Retina (tissue), 1 donor: ENCODE measurements at places on chromosomes 5 and 9.

GRCh38 chr9:83669067-83669466 lies 38.7 kb downstream of the UBQLN1 start:
- no peak for DNase-seq

- DNase-seq: no peak
Measured at GRCh38 chr9:3471883-3472282, 53.9 kb downstream of the RFX3 start.

- no peak for DNase-seq
Measured at GRCh38 chr5:150335778-150336177, 21.7 kb upstream of the TCOF1 start.

- DNase-seq: no peak
Measured at GRCh38 chr9:138117101-138117750, 239.6 kb downstream of the CACNA1B start.

- peak; percentile 71 for DNase-seq
Measured at GRCh38 chr5:154479160-154479943, 1.3 kb upstream of the HAND1 start.

DNA sequence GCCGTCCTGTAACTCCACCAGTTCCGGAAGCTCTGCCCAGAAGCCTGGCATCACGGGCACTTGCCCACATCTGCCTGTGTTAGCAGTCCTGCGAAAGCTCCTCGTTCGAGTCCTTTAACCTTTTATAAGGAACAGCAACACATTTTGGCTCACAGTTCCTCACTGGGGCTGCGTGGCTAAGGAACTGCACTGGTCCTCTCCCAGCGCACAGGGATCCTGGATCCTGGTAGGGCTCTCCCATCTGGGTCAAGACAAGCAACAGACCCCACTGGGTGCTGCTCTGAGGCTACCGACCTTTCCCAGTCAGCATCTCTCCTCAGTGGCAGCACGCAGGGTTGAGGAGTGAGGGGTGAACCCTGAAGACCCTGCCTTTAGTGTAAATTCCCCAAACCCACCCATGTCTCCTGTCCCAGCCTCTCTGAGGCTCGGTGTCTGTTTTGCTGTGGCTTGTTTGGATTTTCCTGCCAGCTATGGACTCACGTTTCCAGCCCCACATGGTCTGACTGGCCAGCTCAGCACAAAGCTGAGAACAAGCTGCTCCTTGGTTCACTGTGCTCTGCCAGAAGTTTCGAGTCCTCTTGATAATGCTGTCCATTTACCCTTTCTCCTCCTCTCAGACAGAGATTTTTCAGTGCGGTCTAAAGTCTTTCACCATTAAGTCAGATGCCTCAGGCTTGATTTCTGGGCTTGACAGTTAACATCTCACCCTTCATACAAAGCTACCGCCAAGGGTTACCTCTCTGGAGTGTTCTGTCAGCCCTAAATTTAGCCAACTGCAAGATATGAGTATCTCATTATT lies 80.0 kb downstream of the AK8 start:
- DNase-seq: no peak

DNA sequence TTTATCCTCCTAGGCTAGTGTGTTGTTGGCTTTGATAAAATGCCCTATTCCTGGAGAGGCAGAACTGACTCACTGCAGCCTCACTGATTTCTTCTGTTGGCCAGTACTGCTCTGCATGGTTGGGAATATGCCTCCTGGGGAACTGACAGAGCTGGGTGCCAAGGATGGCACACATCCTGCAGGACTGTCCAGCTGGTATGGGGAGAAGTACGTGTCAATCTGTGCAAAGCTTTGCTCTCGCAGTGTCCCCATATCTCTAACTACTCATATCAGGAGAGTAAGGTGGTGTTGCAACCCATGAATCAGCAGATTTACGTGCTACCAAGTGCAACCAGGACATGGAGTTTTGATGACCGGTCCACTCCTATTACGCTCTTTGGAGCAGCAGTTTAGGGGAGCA lies 74.7 kb downstream of the TEK start:
- no peak for DNase-seq

DNA sequence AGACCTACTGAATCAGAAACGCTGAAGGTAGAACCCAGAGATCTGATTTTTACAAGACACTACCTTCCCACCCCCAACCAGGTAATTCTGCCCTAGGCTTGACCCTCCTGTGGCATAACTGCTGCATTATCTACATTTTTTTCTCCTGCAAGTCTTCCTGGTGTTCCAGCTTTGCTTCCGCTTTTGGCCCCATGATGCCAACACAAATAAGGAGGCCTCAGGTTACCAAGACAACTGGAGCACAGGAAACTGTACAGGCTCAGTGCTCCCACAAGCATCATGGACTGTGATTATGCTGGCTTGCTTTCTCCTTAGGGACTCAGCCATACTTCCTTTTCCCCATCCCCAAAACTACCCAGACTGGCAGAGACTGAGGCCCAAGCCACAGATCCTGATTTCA lies 6.6 kb upstream of the MSMP start:
- no peak for DNase-seq

DNA sequence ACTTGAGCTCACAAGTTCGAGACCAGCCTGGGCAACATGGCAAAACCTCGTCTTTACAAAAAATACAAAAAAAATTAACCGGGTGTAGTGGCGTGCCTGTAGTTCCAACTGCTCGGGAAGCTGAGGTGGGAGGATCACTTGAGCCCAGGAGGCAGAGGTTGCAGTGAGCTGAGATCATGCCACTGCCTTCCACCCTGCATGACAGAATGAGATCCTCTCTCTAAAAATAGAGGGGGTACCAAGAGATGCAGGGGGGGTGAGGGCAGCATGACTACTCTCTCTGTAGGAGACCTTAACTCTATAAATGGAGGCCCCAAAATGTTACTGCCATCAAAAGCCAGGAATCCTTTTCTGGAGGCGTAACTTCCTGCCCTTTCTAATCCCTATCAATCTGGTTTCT lies 243.9 kb downstream of the DOCK8 start:
- no peak for DNase-seq

DNA sequence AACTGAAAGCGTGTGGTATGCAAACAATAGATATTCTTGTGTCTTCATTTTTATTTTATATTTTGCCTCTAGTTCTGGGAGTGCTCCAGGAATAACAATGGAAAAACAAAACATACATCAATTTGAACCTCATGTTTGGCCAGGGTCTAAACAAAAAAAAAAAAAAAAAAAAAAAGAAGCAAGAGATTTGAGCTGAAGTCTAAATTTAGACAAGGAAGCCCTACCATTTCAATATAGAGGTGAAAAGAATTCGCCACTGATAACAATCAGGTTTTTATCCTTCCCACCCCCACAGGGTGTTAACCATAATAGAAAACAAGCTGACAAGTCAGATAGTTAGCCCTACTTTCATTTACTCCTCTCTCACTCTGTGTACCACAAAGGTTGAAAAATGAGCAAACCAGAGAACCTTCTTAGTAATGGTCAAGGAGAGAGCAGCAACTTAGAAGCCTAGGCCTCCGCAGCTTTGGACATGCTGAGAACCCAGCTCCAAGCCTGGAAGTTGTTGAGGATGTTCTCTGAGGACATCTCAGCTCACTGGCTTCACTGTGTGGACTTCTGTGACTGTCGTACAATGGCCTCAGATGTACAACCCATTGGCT lies 118.2 kb upstream of the HMHB1 start:
- no peak for DNase-seq

DNA sequence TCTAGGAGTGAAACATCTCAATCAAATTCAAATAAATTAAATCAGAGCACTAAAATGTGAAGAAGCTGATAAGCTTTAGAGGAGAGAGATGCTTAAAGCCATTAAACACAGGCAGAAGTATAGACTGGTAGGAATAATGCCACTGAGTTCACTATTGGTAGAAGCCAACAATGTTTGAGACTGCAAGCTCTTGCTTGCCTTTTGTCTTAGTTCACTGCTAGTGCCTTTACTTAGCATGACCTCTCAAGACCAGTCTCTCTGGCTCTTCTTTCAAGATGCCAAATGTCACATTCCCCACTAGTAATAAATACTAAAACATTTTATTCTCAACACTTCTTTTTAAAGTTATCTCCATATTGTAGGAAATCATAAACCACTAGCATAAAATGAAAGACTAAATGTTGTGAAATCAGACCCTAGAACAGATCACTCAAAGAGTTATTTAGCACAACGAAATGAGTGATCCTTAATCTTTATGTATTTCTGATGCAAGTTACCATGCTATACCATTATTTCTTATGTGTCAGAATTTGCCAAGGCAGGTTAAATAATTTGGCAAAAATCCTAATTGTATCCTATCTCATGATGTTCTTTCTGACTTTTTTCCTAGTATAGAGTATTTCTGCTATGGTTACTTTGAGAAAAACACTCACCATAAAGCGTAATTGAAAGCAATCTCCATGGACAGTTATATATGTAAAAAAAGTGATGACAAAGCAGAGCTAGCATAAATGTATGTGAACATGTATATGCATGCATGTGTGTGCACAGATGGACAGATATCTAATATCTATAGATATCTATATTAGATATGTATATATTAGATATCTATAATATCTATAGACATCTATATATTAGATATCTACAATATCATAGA lies 57.5 kb downstream of the PJA2 start:
- DNase-seq: no peak

DNA sequence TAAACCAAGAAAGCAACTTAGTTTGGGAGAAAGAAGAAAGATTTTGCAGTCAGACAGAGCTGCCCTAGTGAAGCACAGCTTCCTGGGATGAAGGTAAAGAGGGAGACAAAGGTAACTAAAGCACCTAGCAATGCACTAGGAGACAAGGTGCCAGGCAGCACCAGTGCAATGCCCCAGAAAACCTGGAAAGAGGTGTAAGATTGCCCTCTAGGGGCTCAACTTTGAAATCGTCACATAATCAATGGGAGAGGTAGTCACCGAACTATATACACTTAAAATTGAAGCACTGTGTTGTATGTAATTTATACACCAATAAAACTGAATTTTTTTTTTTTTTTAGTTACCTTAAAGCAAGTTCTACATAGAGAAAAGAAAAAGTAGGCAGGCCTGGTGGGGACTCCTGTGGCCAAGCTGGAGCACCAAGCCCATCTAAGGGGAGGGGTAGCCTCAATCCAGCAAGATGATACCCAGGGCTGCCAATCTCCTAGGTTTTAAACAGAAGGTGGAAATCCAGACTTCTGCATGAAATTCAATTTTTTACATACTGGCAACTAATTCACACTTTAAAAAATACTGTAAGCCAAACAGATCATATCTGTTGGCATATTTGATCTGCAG lies 48.2 kb downstream of the CDK5RAP2 start:
- no peak for DNase-seq

DNA sequence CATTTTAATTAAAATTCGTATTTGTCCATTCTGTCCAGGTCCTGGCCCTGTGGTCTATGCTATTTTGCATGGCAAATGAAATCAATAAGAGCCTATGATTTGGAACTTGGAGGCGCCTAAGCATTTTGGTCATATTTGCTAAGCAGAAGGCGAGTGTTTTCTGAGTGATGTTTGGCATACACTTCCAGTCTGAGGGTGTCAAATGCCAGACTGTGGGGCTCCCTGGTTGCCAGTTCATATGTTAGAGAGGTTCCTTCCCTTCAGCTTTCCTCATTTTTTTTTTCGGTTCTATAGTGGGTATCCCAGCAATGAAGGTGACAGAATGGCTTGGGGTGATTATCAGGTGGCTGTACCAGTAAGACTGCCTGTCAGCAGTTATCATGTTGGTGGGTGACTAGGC lies 1007.8 kb upstream of the WWC1 start:
- no peak for DNase-seq

- DNase-seq: no peak
Measured at GRCh38 chr5:52481201-52481600, 306.5 kb upstream of the ITGA1 start.

DNA sequence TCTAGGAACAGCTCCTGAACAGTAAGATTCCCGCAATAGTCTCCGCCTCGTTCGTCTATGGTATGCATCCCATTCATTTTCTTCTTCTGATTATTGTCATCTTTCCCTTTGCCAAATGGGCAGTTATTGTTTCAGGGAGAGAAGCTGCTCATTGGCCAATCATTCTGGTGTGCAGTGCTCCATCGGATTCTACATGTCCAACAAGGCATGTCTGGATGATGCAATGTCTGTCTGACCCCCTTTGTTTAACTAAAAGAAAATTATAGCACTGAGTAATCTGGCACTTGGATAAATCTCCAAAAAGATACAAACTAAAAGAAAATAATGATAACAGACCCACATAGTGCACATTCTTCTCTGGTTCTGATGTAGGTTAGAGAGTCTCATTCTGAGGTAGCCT lies 515.6 kb upstream of the DMAC1 start:
- DNase-seq: no peak

DNA sequence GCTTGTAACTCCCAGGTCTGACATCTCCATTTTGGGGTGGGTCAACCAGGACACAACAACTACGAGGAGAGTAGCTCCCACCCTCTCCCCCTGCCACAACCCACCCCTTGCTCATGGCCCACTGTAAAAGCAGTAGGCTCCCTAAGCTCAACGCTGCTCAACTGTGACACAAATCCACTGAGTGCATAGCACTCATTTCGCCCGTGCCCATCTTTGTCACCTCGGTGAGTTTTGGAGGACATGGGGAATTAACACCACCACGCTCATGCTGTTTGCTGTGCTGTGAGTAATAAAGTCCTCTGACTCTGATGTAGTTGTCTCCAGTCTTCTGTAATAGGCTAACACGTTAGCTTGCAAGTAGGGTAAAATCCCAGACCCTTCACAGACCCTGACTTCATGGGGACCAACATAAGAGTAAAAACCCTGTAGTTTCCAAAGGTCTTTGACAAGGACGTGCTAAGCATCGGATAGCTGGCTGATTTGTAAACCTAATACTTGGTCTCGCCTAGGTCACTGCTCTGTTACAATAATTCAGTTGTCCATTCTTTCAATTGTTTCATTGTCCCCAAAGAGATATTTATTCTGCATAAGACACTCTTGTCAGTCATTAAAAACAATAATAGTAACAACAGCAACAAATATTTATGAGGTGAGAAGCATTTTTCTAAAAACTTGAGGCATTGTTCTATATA lies 7.7 kb downstream of the PLGRKT start:
- DNase-seq: no peak

GRCh38 chr9:14403081-14403480 lies 89.1 kb upstream of the NFIB start:
- no peak for DNase-seq

- no peak for DNase-seq
Measured at GRCh38 chr9:119071636-119072035, 297.6 kb downstream of the BRINP1 start.

DNA sequence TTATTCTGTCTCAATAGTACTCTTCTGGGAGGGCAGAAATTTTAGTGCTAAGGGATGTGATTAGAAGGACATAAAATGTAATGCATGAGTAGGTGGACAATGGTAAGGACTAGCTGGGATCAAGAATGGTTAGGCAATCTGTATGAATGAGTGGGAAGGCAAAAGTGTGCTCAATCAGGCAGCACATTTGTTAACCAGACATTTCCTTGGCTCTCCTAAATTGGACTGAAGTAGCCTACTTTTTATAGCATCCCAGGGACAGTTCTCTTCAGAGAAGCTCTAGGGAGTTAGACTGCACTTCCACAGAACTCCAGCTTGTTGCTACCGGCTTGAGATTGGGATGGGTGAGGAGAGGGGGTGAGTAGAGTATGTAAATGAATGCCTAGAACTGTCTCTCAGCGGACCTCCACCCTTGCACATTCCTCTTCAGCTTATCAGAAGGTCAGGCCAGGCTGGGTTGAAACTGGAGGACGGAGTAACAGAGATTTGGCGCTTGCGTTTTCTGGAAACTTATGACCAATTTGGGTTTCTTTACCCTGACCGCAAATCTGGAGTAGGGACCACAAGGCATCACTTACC lies 19.0 kb upstream of the ARL14EPL start:
- no peak for DNase-seq

GRCh38 chr5:87997662-87998061 lies 271.0 kb downstream of the TMEM161B start:
- no peak for DNase-seq
